Aorta (tissue), 5 donors: ENCODE measurements at places on chromosomes 16 and 17. TPM values are rescaled to one million over a fixed set of nuclear protein-coding genes. Genes with fewer than 3 reads are reported as not detected.

DNA sequence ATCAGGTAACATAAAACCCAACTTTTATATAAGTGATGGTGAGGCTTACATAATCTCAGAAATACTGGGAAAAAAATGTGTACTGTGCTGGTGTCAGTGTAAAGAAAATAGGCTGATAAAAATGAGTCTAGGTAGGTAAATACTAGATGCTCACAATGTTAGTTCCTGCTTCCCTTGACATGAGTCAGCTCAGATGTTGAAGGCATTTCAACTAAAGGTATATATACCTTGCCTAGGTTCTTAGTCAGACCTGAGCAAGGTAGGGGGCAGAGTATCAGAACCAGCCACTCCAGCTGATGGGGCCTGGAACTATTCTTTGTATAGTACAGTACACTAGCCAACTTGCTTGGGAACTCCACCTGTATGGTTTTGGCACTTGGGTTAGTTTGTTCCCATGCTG, 51.0 kb upstream of the CA10 start:
- no peaks in the 10 kb centered on the region for H3K27me3 ChIP-seq
- H3K36me3 ChIP-seq = no peaks in the 10 kb centered on the region
- H3K27ac ChIP-seq = no peak overlapping the region
- H3K4me1 ChIP-seq = no peaks in the 10 kb centered on the region

DNA sequence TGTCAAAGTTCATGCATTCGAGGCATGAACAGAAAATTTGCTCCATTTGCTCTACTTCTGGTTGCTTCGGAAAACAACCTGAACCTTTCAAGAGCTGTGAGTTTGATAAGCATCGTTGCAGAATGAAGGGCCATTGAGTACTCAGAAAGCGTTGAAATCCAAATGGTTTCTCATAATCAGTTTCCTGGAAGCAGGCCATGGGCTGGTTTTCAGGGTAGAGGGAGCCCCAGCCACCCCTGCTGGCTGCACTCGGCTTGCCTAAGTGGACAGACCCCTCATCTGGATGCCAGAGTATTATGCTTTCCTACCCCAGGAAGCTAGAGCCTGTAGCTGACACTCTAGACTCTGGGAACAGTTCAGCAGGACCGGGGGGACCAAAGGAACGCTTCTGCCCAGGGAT, 24.4 kb downstream of the SCNN1G start:
- H3K4me3 ChIP-seq = no peak overlapping the region
- H3K36me3 ChIP-seq = no peaks in the 10 kb centered on the region
- no peaks in the 10 kb centered on the region for H3K4me1 ChIP-seq
- H3K27me3 ChIP-seq = no peaks in the 10 kb centered on the region
- DNase-seq = no peak

DNA sequence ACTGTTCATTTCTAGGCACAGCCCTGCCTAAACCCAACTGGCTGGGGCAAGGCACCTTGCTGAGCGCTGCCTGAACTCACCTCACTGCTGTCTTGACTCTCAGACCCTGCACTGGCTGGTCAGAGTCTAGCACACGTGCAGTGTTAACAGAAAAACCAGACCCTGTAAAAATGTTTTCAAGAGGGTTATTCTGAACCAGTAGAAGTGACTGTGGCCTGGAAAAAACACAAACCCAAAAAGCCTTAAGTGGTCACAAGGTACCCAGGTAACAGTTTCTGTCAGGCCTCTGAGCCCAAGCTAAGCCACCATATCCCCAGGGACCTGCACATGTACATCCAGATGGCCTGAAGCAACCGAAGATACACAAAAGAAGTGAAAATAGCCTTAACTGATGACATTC, 6.1 kb upstream of the EIF4A3 start:
- H3K27me3 ChIP-seq = no peaks in the 10 kb centered on the region
- no peak overlapping the region for H3K27ac ChIP-seq
- H3K36me3 ChIP-seq = no peaks in the 10 kb centered on the region
- H3K4me1 ChIP-seq = no peaks in the 10 kb centered on the region
- no peak overlapping the region for H3K4me3 ChIP-seq

Gene HSD11B2
- polyA plus RNA-seq = not detected

Gene CPHXL2
- not detected for polyA plus RNA-seq

DNA sequence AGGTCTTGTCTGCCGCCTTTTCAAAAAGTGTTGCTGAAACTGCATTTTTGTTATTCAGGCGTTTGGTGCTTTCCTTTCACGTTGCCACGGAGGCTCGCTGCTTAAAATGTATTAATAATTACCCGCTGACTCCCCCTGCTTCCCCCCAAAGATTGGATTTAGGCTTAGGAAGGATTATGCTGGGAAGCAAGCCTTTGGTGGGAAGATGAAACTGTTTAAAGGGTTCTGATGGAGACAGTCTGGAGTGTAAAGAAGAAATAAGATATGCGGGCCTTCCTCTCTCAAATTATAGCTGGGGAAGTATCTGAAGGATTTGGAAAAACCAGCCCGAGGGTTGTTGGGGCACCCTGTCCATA, 1.1 kb downstream of the KSR1 start:
- H3K27me3 ChIP-seq = no peaks in the 10 kb centered on the region
- H3K4me3 ChIP-seq = peak overlapping the region; percentile 93
- no peak for DNase-seq
- H3K27ac ChIP-seq = no peak overlapping the region

DNA sequence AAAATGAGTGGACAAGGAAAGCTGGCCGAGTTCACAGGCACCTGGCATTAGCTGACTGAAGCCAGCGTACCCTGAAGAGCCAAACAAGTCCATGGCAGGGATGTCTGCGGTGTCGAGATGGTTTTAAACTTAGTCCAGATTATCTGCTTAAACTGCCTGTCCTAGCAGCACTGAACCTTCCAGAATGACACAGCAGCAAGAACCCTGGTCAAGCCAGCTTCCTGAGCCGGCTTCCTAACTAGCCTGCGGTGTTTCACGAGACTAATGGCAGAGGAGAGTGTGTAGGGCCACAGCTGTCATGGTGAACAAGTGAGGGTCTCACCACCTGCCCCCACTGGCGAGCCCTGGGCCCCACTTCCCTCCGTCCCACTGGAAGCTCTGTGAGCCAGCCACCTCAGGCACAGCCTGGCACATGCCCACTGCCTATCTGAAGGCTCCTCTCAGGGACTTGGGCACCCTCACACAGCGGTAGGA, 28.8 kb upstream of the MTSS2 start:
- H3K27ac ChIP-seq = no peak overlapping the region
- no peaks in the 10 kb centered on the region for H3K4me1 ChIP-seq
- DNase-seq = no peak
- no peak overlapping the region for H3K4me3 ChIP-seq
- H3K36me3 ChIP-seq = no peaks in the 10 kb centered on the region
